ENCODE measurements at places on chromosomes 1 and 21.

DNA sequence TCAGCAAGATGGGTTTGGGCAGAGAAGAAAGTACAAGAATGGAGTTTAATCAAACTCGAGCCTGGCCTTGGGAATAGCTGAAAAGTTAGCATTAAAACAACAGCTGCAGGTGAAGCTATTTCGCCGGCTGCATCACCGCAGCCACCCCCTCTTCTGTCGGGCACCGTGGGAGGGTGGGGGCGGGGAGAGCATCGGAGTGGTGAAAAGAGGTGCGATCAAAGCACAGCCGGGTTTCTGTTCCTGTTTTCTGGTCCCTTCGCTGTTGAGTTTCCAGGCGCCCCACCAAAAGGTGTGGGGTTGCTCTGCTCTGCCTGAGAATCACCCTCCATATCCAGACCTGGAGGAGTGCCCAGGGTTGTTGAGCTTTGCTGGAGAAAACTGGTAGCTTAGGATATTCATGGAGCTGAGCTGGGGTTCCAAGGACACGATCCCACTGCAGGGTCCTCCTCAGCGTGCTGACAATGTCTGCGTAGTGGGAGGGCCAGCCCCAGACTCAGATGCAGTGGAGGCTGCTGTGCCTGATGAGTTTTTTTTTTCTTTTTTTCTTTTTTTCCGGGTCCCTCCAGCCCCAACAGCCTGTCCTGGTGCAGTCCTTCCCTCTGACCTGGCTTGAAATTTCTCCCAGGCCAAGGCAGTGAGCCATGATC lies 127.5 kb upstream of the C1orf174 start:
- DNase-seq, result no peak

GRCh38 chr1:179042087-179042486 lies 16.4 kb downstream of the FAM20B start:
- no peak for DNase-seq

DNA sequence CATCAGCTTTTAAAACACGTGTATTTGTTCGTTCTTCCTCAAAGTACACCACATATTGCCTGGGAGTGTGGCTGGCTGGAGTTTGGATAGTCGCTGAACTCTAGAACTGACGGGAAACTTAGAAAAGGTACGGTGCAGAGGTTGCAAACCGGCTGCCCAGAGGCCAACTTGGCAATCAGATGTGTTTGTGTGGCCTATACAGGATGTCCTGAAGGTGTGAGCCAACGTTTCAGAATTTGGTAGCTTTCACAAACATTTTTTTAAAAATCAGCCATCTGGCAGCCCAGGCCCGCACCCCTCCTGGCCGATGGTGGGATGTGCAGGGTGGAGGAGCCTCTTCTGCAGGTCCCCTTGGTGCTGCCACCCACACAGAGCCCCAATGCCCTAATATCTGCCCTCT lies 73.6 kb upstream of the SLC25A33 start:
- no peak for DNase-seq

GRCh38 chr1:22208268-22208972 lies 65.5 kb upstream of the WNT4 start:
- DNase-seq, result no peak

- no peak for DNase-seq
Measured at GRCh38 chr21:38440746-38441145, 57.5 kb downstream of the ERG start.
